Smooth muscle cell of trachea (primary cell): ENCODE measurements at places on chromosomes 5 and 9. TPM values are rescaled to one million over a fixed set of nuclear protein-coding genes. Genes with fewer than 3 reads are reported as not detected.

The COL23A1 gene
- under 0.01 and 0.15 TPM in 2 replicates for total RNA-seq

The RELL2 gene
- total RNA-seq = 2.2 and 2.3 TPM in 2 replicates

The SLCO6A1 gene
- total RNA-seq = not detected in 2 replicates

The HRCT1 gene
- 0.15 and 0.83 TPM in 2 replicates for total RNA-seq

The IL9 gene
- total RNA-seq = not detected in 2 replicates
